ENCODE measurements at places on chromosomes 4 and X.

DNA sequence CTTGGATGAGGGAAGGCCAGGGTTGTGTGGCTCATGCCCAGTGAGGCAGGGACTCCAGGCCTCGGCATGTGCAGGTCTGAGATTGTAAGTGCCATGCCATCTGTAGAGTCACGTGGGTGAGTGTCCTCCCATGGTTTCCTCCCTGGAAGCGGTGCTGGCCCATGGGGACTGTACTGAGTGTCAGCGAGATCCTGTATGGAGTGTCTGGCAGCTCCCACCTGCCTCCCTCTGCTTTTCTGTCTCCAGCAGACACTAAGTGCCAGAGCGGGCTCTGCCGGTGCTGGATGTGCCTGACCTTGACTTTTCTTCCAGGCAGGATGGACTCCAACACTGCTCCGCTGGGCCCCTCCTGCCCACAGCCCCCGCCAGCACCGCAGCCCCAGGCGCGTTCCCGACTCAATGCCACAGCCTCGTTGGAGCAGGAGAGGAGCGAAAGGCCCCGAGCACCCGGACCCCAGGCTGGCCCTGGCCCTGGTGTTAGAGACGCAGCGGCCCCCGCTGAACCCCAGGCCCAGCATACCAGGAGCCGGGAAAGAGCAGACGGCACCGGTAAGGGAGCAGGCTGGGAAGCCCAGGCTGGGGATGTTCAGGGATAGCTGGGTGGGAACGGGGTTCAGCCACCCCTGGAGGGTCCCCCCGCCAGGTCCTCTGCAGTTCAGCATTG is 7.6 kb downstream of the WFS1 start:
- no peak for DNase-seq

- no peak for DNase-seq
Observed at GRCh38 chr4:1602655-1603412, 81.3 kb downstream of the FAM53A start.

DNA sequence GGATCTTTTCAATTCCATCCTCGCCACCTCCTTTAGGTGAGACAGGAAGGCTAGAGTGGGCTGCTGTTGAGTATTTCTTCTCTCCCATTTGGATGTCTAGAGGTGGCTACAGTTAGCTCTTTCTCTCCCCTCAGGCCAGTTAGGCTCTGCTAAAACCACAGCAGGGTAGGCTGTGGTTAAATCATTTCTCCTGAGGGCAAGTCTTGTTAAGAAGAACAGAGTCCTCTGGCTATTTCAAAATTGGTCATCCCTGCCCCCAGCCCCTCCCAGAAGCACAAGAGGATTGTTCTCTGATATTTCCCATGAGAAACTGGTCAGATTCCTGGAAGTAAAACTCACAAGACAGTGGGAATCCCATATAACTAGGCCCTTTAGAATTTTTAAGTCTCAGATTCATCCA is 1359.5 kb downstream of the TECRL start:
- DNase-seq, result no peak

DNA sequence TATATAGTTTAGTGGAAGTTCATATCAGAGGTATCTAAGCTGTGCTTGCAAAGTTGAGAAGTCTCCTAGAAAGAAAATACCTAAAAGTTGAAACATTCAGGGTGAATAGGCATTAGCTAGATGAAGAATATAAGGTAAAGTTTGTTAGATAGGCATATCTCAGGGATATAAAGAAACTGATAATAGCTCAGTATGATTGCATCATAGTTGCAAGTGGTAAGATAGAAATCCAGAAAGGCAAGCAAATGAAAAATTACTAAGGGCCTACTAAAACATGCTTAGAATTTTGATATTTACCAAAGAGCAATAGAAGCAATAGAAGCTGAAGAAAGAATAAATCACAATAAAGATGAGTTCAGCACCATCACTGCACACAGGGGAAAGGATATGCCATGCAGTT is 610.0 kb upstream of the ADGRL3 start:
- no peak for DNase-seq

- DNase-seq, result no peak
Observed at GRCh38 chr4:105248613-105249012, 101.9 kb downstream of the TET2 start.

DNA sequence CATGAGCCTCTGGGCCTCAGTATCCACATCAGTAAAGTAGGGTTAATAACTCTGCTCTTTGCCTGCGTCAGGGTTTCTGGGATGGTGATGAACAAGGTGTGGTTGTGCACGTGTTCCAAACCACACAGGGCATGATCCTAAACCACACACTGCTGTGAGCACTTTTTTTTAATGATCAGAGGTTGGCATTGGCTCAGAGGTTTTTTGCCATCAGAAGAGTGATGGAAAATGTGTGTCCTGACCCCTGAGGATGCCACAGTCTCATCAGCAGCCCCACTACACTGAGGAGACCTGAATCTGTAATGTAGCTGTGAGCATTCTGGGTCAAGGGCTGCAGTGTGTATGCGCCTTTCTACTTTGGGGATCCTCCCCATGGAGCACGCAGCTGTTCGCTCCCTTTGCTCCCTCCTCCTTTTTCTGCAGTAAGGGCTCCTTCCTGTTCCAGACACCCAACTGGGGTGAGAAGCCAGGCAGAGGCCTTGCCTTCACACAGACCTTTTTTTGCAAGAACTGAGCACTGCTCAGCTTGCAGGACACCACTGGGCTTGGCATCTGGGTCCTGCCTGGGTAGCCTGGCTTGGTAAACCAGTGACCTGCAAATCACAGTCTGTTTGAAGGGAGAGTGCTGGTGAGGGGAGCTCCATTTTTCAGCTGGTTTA is 87.5 kb downstream of the MAMLD1 start:
- peak; percentile 18 for DNase-seq

GRCh38 chr4:70473679-70474078 is 1.7 kb downstream of the MUC7 start:
- DNase-seq, result no peak

GRCh38 chr4:1205586-1206298 is 33.4 kb upstream of the SPON2 start:
- DNase-seq, result no peak

- DNase-seq, result no peak
Observed at GRCh38 chr4:83139514-83140156, 25.1 kb upstream of the PLAC8 start.

- no peak for DNase-seq
Observed at GRCh38 chr4:115054836-115055235, 58.6 kb downstream of the NDST4 start.

GRCh38 chrX:134171661-134172587 is 65.1 kb upstream of the CCDC160 start:
- DNase-seq, result peak; percentile 53

DNA sequence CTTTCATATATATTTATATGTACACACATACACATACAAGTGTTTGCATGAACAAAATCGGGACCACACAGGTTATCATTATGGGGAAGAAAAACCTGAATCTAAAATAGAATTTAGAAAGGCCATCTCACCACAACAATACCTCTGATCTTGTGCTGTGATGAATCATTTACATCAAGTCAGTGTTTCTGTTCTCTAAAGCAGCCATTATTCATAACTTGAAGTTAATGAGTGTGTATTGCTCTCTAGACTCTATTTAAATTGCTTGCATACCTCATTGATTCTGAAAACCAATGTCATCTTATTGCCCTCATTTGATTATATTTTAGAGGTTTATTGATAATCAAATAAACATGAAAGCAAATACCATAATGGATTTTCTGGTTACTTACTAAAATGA is 71.6 kb downstream of the FAM114A1 start:
- no peak for DNase-seq

GRCh38 chrX:15816438-15816809 is 26.1 kb downstream of the ZRSR2 start:
- no peak for DNase-seq

DNA sequence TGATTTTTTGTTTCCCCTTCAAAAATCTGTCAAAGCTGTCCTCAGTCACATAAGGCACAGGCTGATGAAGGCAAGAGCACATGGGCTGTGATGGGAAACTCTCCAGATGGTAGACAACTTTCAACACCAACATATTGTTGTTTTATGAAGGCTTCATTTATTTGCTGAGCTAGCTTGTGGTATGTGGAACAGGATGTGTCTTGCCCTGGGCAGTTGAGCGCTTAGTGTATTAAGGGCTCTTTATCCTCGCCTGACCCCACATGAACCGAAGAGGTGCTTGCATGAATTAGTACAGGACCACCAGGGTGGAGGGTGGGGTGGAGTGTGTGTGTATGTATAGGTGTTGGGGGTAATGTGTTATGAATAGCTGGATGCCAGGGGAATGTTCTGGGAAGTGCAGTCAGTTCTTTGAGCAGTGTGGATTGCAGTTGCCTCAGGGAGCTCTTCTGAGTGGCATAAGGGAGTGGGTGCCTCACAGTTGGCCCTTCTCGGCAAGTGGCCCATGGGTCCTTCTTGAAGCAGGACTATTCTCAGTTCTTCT is 103.1 kb downstream of the PHEX start:
- no peak for DNase-seq

DNA sequence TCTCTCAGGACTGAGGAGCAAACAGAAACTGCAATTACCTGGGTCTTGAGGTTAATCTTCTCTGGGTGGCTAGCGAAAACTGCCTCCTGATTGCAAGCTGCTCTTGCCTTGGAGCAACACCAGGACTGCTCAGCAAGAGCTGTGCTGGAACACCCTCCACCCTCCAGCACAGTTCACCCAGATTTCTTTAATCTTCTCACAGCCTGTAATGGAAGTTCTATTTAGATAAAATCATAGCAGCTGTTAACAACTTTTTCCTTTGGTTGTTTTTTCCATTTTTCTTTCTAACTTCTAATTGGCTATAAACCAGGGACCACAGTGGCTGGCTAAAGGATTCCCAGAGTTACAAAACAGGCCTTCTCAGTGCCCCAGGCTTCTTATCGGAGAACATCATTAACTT is 36.3 kb downstream of the OPHN1 start:
- no peak for DNase-seq

DNA sequence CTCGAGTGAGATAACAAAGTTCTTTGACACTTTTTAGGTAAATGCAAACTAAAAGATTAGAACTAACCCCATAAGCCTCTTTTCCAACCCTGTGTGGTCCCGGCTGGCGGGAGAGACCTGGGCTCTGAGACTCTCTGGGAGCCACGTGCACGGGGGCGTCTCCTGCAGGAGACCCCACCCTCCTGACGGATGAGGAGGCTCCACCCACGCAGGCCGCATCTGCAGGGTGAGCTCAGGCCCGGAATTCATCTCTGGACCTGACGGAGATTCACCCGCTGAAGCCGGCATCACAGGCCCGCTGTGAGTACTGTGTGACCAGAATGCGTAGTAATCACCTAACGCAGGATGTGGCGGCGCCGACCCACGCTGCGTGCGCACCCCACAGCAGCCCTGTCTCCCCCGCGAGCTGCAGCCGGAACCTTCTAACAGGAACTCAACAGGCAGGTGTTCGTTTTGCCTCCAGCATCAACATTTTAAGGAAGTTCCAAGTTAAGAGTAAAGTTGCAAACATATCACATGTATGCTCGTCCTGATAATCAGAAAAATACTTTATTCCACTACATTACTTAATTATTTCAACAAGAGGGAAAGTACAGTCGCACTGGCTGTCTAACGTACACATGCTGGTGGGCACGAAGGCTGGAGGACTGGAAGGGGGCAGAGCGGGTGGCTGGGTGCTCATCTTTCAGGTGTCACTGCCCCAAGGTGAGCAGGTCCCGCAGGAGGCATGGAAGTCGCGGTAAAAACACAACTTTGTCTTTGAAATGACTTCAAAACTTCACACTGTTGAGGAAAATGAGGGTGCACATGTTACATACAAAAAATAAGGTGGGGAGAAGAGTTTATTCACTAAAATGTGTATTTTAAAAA is 44.5 kb downstream of the FGFRL1 start:
- DNase-seq, result peak; percentile 62

GRCh38 chrX:41189156-41189555 is 103.9 kb downstream of the USP9X start:
- DNase-seq, result no peak

- DNase-seq, result no peak
Observed at GRCh38 chr4:173498023-173498422, 32.0 kb downstream of the HAND2 start.

- DNase-seq, result peak; percentile 50
Observed at GRCh38 chrX:39814391-39814790, 283.4 kb downstream of the BCOR start.

GRCh38 chr4:87118826-87119225 is 101.6 kb downstream of the KLHL8 start:
- DNase-seq, result no peak

- no peak for DNase-seq
Observed at GRCh38 chrX:112536544-112536943, 143.2 kb downstream of the LHFPL1 start.

DNA sequence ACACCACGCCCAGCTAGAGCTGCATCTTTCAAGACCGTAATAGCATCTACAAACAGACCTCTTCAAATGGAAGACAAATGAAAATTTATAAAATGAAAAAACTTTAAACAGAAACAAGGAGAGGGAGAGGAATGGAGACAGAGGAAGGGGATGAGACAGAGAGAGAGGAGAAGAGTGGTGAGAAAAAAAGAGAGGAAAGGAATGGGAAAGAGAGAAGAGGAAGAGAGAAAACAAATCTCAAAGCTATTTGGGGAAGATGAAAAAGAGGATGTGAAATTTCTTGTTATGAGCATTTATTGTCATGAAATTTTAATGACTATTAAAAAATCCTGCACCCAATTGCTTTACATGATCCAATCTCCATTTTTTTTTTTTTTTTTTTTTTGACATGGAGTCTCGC is 726.9 kb downstream of the GRID2 start:
- no peak for DNase-seq

DNA sequence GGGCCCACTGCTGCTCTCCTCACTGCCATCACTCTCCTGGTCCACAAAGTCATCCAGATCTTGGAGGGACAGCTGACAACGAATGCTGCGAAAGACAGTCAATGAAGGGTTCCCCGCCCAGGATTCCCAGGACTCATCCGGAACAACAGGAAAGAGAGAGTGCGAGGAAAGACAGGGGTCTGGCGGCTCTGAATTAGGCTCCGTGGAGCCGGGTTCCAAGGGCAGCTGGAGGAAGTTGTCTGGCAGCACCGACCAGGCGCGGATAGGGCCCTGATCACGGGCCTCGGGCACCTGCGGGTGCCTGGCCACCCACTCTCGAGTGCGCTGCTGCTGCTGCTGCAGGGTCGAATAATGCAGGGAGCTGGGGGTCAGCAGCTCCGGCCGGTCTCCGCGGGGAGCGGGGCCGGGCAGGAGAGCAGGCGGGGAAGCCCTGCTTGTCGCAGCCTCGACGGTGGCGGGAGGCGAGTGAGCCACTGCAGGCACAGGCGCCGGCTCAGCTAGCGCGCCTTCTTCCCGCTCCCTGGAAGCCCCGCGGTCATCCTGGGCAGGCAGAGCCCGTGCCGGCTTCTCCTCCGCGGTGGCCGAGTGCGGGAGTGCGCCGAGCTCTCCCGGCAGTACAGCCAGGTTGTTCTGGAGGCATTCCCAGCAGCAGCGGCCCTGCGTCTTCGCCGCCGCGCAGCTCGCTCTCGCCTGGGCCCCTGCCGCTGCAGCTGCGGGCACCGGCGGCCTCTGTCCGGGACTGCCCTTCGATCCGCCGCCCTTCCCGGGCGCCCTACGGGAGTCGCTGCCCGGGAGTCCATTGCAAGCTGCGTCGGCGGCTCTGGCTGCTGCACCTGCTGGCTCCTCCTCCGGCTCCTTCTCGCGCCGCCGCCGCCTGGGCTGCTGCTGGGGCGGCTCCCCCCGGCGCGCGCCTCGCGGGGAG is 1.1 kb downstream of the SOWAHB start:
- no peak for DNase-seq

GRCh38 chr4:89681671-89682070 is 155.3 kb downstream of the SNCA start:
- DNase-seq, result no peak

All from activated CD4-positive, alpha-beta T cell treated with anti-CD3 and anti-CD28 coated beads, Interleukin-2, amount 50 U/mL, for 16 hours (primary cell).